LoVo (cell line): ENCODE measurements at places on chromosomes 12 and 14.

GRCh38 chr12:44224399-44225148 is 388.7 kb downstream of the TMEM117 start:
- no peak for DNase-seq

GRCh38 chr12:56157201-56158028 is 744 bp upstream of the MYL6 start:
- DNase-seq, result peak; percentile 88

DNA sequence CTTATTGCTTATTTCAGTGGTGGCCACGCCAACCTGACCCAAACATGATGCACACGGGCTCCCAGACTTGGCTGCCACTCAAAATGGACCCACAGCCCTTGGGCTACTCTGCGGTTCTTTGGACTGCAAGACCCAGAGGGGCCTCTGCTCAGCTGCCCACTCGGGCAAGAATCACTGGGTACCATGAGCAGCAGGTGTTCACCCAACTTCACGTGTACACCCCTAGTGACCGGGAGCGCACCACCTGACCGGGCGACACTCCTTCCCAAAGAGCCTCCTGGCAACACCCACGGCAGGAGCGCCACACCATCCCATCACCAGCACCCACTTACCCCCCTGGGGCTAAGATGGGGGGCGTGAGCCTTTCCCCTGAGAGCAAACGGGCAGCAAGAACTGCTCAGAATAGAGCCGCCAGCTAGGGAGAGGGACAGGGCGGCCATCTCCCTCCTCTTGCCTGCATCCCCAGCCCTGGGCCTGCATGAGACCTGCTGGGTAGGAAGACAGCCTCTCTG is 32.0 kb downstream of the CCNK start:
- DNase-seq, result no peak

DNA sequence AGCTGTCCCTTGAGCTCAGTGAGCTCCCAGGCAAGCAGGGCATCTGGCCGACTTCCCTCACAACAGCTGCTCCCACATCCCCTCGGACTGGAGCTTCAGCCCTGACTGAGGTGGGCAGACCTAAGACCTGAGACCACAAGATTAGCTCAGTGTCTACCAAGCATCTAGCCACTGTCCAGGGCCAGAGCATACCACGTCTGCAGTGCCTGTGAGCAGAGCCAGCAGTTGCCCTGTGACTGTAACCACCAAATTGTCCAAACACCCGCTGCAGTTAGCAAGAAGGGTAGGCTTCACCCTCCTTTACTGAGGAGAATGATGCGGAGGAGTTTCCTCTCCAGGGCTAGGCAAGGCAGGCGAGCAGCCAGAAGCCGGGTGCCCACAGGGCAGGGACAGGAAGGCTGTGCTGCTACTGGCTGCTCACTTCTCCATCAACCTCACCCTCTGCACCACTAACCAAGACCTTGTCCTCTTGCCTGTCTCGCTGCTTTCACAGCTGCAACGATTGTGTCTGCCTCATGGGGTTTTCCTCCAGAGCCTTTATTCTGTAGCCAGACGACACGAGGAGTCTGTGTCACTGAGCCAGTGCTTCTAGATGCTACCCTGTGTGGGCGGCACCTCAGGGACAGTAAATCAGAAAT is 53.9 kb downstream of the ANAPC7 start:
- no peak for DNase-seq

- no peak for DNase-seq
These were observed 39.8 kb upstream of the OVCH1 start for GRCh38 chr12:29537298-29537697.

- DNase-seq, result no peak
These were observed 201.2 kb downstream of the NELL2 start for GRCh38 chr12:44674875-44675274.

DNA sequence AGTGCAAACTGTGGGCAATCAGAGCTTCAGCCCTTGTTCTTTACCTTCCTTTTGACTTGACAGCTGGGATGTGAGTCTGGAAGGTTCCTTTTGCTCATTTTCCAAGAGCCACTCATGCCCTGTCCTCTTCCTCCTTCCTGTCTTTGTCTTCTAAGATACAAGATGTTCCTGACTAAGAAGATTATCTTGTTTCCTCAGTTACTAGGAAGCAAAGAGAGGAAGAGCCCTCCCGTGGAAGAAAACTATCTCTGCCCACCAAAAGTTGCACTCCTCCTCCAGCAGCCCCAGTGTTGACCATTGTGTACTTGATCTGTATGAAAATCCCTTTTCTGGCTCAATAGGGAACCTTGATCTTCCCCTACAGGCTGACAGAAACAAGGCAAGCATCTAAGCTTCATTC is 138.0 kb downstream of the C12orf75 start:
- DNase-seq, result no peak

DNA sequence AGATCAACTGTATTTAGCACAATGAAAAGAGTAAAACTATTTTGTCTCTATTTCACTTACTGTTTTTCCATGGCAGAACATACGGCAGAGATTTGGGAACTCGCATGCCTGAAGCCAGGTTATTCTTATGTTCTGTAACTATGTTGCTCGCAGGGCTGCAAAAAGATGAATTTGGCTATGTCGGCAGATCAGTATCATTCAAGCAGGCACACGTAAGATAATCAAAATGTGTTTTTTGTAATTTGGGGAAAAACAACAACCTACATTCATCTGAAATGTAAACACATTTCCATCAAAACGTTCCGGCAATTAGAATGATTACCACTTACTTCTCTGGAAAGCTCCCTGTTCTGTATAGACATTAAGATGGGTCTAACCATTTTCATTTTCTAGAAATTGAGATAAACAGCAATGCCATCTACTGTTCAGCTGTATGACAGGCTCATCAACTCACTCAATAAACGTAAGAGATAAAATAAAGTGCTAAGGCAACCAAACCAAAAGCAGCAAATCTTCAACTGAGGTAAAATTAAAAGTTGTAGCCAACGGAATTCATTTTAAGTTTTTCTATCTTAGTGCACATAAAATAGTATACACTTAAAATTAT is 13.0 kb downstream of the GTSF1 start:
- no peak for DNase-seq

DNA sequence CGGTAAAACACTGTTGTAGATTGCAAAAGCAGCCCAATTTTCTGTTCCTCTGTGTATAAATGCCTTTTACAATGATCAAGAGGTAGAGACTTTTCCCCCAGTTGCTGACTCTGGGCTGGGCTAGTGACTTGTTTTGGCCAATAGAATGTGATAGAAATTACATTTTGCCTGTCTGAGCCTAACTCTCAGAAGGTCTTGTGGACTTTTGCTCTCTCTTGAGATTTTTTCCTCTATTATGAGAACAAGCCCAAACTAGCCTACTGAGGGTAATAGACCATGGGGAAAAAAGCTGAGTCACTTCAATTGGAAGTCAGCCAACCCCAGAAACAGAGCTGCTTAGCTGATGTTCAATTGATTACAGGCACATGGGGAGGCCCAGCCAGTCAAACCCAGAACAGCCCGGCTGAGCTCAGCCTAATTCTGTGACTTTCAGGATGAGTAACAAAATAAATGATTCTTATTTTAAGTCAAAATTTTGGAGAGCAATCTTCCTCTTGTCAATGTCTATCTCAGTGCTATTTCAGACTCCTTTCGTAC is 61.4 kb downstream of the MYF5 start:
- DNase-seq, result peak; percentile 90

- no peak for DNase-seq
These were observed 19.0 kb downstream of the ASB2 start for GRCh38 chr14:93957333-93957710.

GRCh38 chr12:49339464-49339861 is 2.5 kb upstream of the C1QL4 start:
- DNase-seq, result no peak

DNA sequence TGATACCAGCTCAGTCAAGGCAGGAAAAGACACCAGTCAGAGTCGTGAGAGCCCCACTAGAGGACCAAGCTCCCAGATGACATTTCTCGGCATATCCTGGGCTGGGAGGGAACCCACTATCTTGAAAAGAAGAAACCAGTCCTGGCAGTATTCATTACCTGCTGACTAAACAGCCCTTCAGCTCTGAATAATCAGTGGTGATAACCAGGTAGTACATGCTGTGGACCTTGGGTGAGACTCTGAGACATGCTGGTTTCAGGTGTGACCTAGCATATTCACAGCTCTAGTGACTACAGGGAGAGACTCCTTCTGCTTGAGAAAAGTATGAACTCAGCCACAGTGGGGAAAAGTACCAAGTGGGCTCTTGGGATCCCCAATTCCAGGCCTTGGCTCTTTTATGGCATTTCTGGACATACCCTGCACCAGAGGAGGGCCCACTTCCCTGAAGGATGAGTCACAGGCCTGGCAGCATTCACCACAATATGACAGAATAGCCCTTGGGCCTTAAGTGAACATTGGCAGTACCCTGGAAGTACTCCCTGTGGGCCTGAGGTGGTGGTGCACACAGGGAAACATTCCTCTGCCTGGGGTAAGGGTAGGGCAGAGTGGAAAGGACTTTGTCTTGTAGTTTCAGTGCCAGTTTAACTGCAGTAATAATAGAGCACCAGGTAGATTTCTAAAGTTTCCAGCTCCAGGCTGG is 82.6 kb upstream of the SLC38A4 start:
- DNase-seq, result peak; percentile 18

DNA sequence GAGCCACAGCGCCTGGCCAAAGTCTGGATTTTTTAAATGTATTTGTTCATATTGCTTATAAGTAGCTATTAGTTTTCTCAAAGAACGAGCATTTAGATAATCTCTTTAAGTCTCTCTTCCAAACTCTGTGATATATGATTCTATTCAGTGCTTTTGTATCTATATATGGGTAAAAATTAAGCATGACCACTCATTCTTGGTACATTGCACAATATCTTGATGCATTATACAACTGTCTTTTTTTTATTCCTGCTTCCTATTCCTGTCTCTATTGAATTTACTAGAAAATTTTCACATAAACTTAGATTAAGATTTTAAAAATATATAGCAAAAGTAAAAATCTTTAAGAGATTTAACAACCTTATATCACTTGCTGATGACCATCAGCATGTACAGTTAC is 29.1 kb downstream of the SOCS2 start:
- no peak for DNase-seq
